ENCODE measurements at places on chromosomes 4 and X.

- DNase-seq = no peak
These were observed 433 bp upstream of the ADH6 start for GRCh38 chr4:99219479-99219878.

DNA sequence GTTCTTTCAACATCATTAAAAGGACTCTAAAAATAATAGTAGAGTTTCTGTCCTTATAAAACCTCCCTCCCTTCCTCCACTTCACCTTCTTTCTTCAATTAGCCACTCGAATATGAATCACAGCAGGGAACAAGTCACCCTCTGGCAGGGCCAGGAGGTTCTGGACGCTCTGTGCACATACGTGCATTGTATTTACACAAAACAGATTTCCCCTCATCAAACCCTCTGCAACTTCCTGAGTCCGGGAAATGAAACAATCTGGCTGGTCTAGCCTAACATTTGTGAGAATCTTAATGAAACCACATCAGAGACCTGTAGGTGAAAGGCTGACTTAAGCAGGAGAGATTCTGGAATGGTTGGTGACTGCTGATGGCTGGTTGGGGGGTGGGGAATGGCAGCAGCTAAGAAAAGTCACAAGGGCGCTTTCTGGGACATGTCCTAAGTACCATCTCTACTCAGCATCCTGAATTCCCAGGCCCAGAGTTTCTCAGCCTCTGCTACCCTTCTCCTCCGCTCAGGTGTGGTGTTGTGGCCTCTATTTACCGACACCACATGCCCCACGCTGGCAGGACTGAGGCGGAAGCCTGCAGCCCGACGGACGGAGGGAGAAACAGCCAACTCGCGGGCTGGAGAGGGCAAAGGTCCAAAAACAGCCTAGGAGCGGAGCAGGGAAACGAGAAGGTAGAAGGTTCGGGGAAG lies 1.0 kb downstream of the ZDHHC9 start:
- DNase-seq = no peak

DNA sequence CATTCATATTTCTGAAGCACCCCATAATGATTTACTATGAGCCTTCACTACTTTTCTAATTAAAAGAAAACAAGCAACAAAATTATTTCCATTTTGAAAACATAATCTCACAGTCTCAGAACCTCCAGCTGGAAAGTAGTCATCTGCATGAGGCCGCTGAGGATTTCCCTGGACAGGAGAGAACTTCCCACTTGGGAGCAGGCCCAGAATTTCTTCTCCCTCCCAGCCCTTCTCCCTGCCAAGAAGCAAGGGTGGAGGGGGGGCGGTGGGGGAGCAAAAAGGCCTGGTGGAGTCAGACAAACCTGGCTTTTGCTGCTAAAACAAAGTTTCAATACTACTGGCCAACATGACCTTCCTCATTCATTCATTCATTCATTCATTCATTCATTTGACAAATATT lies 167.3 kb downstream of the PJA1 start:
- DNase-seq = no peak

DNA sequence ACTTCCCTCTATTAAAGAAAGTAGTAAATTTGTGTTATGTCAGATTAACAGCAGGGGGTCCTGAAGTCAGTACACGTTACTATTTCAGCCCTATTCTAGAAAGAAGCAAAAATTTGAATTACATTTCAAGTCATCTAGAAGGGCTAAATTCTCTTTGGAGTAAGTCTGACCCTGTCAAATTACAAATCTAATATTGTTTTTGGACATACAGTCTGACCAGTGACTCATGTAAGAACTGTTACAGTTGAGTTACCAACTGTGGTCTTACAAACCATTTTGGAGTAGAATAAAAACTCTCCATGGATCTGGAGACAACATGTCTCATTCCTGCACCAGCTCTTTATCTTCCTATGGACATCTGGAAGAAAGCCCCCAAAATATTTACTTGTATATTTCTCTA lies 36.0 kb upstream of the GYPA start:
- DNase-seq = no peak

- no peak for DNase-seq
These were observed 812.2 kb upstream of the CT83 start for GRCh38 chrX:117274965-117275364.

DNA sequence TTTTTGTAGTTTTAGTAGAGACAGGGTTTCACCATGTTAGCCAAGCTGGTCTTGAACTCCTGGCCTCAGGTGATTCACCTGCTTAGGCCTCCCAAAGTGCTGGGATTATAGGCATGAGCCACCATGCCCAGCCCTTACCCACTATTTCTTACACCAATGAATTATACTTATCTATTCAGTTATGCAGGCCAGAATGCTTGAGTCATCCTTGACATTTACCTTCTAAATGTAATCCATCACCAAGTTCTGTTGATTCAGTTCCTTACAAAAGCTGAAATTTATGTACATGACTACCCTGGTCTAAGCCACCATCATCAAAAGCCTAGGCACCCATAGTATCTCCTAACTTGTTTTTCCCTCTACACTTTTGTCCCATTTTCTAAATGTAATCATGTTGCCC lies 585.7 kb downstream of the IL15 start:
- no peak for DNase-seq

DNA sequence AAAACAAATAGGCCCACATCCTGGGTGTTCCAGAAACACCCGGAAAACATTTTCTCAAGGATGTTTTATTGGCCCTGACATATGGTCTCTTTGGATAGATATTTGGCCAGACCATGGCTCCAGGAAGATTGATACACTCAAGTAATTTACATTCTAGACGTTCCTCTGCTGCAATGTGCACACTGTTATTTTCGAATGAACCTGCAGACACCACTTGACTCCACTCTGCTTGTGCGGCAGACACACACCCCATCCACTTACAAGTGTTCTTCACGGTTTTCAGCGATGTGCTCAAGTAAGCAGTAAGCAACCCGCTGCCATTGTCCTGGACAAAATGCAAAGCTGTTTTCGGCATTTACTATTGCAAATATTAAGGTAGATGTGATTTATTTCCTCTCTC lies 12.0 kb upstream of the GPM6A start:
- no peak for DNase-seq

DNA sequence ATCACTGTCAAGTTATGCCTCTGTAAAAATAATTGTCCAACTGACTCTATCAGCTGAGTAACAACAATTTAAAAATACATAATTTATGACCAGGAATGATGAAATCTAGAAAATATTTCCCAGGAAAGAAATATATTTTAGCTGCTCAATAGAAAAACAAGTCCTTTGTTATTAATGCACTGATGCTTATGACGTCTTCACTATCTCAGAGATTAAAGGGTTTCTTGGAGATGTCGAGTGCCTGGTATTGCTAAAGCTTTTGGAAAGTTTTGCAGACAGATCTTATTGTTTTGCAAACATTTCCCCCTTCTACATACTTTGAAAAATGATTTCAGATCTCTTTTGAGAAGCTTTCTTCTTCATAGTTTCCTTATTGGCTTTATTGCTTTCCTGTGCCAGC lies 154.6 kb upstream of the RPS6KA3 start:
- DNase-seq = no peak

GRCh38 chrX:12975991-12976558 lies 1.2 kb downstream of the TMSB4X start:
- no peak for DNase-seq

DNA sequence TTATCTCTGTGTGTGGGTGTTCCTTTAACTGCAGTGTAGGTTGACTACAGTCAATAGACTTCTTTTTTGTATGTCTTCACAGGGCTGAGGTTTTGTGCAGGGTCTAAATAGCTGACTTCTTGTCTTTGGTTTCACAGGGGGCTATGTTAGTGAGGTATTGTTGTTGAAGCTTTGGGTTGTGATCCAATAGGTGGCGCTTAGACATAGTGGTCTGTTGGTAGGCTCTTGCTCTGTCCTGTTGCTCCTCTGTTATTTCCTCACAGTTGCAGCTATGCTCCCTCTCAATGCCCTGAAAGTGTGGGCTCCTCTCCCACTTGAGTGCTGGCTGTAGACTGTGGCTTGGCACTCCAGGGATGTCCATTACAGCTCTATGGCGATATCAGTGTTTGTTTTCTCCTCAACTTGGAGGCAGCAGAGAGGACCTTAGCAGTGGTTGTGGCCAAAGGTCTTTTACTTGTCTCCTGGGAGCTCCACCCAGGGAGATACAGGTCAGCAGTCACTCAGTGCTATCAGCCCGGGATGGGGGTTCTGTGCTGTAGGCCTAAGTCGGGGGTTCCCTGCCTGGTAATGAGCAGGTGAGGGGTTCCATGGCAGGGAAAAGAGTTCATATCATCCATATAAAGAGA lies 14.0 kb downstream of the POF1B start:
- DNase-seq = no peak

GRCh38 chrX:37755025-37755424 lies 24.8 kb upstream of the CYBB start:
- DNase-seq = no peak

GRCh38 chrX:11423362-11423818 lies 130.2 kb downstream of the AMELX start:
- no peak for DNase-seq

GRCh38 chr4:169098054-169098497 lies 88.0 kb upstream of the CBR4 start:
- DNase-seq = no peak

DNA sequence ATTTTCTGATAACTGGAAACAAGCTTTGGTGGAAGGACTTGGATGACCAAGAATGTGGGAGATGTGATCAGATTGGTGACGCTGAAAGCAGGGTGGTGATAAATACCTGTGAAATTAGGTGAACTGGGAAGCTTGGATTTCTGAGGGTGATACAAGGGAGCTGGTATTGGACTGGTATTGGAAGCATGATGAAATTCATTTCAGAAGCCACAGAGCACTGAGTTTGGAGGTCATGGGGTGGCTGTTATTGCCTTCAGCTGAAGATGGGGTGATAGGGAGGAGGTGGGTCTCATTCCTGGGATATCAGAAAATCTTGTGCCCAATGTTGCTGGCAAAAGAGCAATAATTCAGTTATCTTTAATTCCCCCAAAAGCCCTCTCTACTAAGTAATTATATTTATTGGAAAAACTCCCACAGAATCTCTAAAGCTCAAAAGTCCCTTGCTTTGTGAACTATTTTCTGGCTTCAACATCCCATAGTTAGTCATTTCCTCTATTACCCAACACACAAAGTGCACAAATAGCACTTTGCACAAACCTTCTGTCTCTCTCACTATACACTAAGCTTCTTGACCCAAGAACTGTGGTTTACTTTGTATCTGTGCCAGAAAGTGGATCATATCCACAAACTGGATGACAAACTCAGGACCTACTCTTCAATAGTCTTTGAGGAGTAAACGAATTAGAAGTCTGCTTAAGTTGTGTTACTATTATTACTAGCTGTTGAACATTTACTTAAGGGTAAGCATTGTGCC lies 23.1 kb upstream of the CAMK2D start:
- no peak for DNase-seq

DNA sequence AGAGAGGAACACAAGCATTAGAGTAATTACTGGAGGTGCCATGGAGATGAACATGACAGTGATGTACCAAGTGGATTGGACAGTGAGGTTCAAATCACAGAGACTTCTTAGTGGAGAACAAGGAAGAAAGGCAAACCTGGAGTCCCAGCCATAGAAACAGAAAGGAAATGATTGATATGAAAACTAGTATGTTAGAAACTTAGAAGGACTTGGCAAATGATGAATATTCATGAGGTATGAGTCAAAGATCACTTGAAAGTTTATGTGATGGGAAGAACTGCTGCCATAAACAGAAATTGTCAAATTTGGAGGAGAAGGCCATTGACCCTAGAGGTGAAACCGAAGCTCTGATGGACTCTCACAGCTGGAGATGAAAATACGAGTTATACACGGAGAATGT lies 88.2 kb downstream of the PHOX2B start:
- no peak for DNase-seq
